Activated T-helper 17 cell treated with anti-CD3 and anti-CD28 coated beads, Interleukin-2, amount 50 U/mL, for 72 hours (primary cell): ENCODE measurements at places on chromosomes 7 and 10. TPM values are rescaled to one million over a fixed set of nuclear protein-coding genes. Genes with fewer than 3 reads are reported as not detected.

DNA sequence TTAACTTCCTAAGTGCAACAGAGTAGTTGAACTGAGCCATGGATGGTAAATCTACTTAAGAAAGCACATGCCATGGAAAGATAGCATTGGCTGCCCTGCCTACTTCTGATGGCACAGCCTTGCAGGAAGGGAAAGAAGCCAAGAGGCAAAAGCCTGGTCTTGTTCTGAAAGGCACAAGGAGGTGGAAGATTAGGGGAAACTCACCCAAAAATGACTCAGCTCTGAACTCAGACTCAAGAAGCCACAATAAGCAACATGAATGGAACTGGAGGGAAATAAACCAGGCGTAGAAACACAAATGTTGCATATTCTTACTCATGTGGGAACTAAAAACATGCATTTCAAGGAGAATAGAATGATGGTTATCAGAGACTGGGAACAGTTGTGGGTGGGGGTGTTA, 20.8 kb upstream of the ALOX5 start:
- ATAC-seq: peak; percentile 83

DNA sequence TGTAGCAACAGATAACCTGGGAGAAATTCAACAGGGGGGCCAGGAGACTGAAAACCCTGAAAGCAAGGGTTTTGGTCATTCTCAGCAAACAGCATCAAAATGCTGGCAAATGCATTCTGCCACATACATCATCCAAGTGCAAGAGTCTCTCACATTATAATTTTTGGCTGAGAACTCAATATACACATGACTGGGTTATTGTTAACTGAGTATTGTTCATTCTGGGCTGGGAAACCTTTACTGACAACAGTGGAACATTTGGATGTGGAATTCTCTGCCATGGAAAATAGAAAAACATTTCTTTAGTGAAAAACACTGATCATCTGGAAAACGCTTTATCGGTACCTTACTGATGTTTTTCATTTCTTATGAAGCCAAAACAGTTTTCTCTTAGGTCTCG, 73.1 kb upstream of the MET start:
- no peak for ATAC-seq

GRCh38 chr7:134891696-134892678, 94.3 kb upstream of the AGBL3 start:
- ATAC-seq: no peak

GRCh38 chr10:49448924-49449323, 53.0 kb upstream of the DRGX start:
- no peak for ATAC-seq

- no peak for ATAC-seq
These were observed 45.1 kb downstream of the ATXN7L1 start for GRCh38 chr7:105831302-105831620.

GRCh38 chr10:92222603-92223262, 68.1 kb downstream of the CPEB3 start:
- no peak for ATAC-seq

- no peak for ATAC-seq
These were observed 6.0 kb downstream of the MYL7 start for GRCh38 chr7:44134943-44135628.

DNA sequence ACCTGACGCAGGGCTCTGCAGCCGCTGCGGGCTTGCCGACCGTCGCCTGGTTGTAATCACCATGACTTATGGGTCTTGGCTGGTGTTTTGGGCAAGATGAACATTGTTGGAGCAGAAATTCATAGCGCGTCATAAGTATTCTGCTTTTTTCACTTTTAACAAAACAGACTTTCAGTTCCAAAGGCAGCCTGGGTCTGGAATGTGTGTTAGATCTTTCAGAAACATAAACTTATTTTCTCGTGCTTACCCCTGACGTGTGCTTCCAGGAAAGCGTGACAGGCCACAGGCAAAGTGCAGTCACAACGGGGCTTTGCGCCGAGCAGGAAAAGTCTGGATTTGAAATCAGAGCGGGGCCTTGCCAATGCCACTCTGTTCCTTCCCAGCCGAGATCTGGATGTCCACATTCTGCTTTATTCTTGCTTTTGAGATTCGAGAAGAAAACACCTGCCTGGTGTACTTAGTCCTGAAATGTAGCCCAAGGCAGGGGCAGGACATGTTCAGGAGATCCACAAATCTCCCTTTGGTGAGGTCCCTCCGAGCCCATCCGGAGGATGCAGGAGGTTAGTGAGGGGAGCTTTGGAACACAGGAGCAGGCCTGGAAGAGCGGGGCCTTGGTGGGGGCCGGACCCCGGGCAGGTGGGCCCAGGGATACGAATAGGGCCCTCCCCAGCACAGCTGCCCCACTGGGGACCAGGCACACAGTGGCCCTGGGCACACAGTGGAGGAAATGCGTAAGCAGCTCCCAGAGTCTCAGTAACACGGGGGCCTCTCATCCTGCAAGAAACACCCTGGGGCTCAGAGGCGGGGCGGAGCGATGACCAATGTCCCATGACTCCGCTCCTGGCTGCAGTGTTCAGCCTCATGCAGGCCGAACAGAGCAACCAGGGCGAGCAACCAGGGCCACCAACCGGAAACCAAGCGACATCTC, 49.5 kb upstream of the EBF3 start:
- no peak for ATAC-seq

DNA sequence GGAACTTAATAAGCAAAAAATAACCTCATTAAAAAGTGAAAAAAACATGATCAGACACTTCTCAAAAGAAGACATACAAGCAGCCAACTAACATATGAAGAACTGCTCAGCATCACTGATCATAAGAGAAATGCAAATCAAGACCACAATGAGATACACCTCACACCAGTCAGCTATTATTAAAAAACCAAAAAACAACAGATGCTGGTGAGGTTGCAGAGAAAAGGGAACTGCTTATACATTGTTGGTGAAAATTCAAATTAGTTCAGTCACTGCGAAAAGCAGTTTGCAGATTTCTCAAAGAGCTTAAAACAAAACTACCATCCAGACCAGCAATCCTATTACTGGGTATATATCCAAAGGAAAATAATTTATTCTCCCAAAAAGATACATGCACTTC, 513.3 kb downstream of the MDFIC start:
- no peak for ATAC-seq

- peak; percentile 65 for ATAC-seq
These were observed 88.5 kb downstream of the ANKRD7 start for GRCh38 chr7:118312966-118313365.

DNA sequence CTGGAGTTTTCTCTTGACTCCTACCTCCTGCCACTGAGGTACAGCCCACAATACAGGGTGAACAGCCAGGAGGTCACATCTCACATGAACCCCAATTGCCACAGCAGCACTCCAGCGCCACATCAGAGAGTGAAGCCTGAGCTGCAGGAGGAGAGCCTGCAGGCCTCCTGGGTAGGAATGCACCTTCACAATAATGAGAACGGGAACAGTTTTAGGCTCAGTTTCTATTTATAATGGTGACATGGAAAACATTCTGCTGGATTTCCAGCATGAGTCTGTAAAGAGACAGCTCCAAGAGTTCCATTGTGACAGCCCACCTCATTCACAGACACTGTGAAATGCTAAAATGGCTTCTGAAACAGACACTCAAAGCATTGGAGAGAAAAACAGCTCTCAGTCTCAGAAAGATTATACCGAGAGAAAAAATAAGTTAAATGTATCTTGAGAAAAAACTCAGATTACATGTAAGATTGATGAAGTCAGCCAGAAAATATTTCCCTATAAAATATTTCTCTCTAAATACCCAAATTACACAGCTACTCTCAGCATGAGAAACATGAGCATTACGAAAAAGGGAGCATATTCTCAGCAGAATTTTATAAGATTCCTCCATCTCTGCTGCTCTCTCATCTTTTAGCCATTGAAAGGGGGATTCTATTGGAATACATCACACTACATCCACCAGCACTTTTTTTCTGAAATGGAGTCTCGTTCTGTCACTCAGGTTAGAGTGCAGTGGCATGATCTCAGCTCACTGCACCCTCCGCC, 11.3 kb downstream of the ZNF680 start:
- ATAC-seq: no peak

- no peak for ATAC-seq
These were observed 26.7 kb downstream of the PIK3CG start for GRCh38 chr7:106891548-106892410.

- no peak for ATAC-seq
These were observed 9.8 kb upstream of the PNPLA8 start for GRCh38 chr7:108535744-108536143.

DNA sequence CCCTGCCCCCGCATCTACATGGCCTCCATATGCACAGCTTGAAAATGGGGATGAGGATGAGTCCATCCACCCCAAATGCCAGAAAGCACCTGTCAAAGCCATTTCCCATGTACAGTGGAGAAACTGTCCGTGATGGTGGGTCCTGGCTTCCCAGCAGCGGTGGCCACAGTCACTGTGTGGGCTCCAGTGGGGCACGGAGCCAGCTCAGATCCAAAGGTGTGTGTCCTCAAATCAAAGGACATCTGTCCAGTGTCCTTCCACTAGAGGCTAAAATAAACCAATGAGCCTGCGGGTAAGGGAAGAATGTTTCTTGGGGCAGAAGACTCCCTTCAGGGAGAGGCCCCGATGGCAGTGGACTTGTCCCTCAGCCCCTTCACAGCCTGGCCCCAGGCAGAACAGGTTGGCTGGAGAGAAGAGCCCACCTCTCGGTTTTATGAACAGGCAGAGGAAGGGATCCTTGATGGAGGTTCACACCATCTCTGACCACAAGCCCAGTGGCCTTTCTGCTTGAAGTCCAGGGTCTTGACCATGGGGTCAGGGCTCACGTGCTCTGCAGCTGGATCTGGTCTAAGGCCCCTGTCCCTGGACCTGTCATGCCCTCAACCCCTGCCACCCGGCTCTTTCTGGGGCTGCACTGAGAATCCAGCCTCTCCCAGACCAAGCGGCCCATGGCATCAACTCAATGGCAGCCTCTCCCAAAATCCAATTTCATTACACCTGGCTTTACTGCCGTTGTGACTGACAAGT, 106.9 kb downstream of the TCERG1L start:
- ATAC-seq: no peak

- no peak for ATAC-seq
These were observed 27.2 kb downstream of the IPMK start for GRCh38 chr10:58240531-58240930.

GRCh38 chr10:70528741-70529362, 50.3 kb downstream of the PALD1 start:
- ATAC-seq: peak; percentile 35

DNA sequence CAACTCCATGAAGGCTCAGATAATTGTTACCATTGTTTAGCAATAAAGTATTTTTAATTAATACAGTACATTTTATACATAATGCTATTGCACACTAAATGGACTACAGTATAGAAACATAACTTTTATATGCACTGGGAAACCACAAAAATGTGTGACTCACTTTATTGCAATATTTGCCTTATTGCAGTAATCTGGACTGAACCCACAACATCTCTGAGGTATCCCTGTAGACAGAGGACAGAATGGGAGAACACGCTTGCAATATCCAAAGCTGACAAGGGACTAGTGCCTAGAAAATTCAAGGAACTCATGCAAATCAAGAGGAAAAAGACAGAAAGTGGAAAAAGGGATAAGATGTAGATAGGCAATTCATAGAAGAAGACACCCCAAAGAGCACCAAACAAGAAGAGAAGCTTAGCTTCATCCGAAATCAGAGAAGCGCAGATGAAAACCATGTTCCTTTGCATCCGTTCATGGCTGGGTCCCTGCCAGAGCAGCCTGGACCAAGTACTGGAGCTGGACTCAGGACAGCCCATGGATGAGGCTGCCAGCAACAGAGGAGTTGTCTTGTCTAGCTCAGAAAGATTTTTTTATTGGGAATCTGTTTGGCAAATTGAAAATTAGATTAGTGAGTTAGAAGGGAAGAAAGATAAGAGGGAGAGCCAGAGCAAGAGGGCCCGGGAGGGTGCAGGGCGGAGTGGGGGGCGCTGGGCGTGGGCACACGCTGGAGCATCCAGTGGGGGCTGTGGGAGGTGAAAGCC, 16.0 kb upstream of the GALNTL5 start:
- ATAC-seq: no peak

GRCh38 chr10:32253276-32253675, 93.7 kb downstream of the EPC1 start:
- peak; percentile 75 for ATAC-seq

GRCh38 chr10:36711361-36711760, 414.0 kb upstream of the ANKRD30A start:
- ATAC-seq: no peak

DNA sequence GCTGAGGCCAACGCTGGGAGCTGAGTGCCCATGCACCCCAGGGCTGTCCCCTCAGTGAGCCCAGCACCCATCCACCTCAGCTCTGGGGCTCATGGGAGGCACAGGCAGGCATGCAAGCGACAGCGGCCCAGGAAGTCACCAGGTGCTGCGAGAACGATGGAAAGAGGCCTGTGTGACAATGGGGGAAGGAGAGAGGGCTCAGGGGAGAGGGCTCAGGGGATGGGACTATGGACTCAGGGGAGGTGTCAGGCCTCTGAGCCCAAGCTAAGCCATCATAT, 292.5 kb downstream of the WDR37 start:
- ATAC-seq: no peak

GRCh38 chr7:27579565-27579964, 83.1 kb downstream of the HIBADH start:
- ATAC-seq: no peak

DNA sequence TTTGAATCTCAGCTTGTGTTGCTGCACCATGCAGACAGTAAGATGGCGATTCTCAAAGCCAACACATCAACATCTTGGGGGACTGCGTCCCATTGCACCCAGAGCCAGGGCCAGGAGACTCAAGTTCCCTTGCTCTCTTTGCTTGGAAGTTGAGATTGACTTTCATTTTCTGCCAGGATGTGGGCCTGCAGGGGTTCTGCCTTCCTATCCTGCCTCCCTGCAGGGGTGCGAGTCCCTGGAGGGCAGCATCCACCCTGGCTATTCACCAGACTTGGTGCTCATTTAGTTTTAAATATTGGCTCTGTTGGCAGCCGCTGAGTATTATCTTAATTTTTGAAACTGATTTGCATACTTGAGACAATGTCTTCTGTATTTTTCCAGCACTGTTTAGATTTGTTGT, 451.5 kb downstream of the GLRX3 start:
- ATAC-seq: no peak

DNA sequence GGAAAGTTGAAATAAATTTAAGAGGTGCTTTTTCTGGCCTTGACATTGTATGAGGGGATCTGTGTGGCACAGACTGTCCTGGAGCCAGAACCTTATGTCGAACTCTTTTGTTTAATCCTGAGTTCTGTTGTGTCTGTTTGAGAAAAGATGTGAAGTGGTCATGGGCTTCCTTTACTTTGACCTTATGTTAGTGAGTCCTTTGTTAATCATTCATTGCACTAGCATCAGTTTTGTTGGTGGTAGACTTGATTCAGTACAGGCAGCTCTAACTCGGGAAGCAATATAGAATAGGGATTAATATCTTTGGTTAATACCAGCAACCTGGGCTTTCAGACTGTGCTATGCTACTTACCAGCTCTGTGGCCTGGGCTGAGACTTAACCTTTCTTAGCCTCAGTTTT, 123.9 kb upstream of the FZD1 start:
- no peak for ATAC-seq

GRCh38 chr7:3978839-3979238, 677.8 kb downstream of the SDK1 start:
- ATAC-seq: no peak

GRCh38 chr7:151735186-151735850, 141.6 kb downstream of the PRKAG2 start:
- peak; percentile 18 for ATAC-seq

Gene TWIST1
- total RNA-seq: 1.1 TPM

Gene MSMB
- not detected for total RNA-seq

Gene PMPCB
- 76.6 TPM for total RNA-seq

Gene LFNG
- 42.6 TPM for total RNA-seq

Gene TMEM229A
- not detected for total RNA-seq

Gene ZNF804B
- not detected for total RNA-seq

Gene OR2A12
- not detected for total RNA-seq

Gene RAB19
- total RNA-seq: 4.5 TPM

Gene NKX1-2
- not detected for total RNA-seq
